Gastrocnemius medialis (tissue), 4 donors: ENCODE measurements at places on chromosomes 4 and X.
A peak's percentile ranks its signal among the peaks of the same experiment; 100 is the strongest.

- peaks cover 54% of the 10 kb centered on the region for H3K4me1 ChIP-seq
- DNase-seq, result no peak
- H3K27me3 ChIP-seq, result no peaks in the 10 kb centered on the region
- no peaks in the 10 kb centered on the region for H3K36me3 ChIP-seq
- peak overlapping the region; percentile 96 for H3K27ac ChIP-seq
These were observed 3.7 kb downstream of the USP38 start for GRCh38 chr4:143188136-143189088.

- DNase-seq, result no peak
- H3K27me3 ChIP-seq, result no peaks in the 10 kb centered on the region
- peak overlapping the region; percentile 99 for H3K27ac ChIP-seq
- peaks cover 23% of the 10 kb centered on the region for H3K36me3 ChIP-seq
- H3K4me1 ChIP-seq, result peaks cover 31% of the 10 kb centered on the region
These were observed 917 bp downstream of the MYL5 start for GRCh38 chr4:675036-675882.

GRCh38 chrX:119759248-119759766, 919 bp downstream of the SOWAHD start:
- peaks cover 15% of the 10 kb centered on the region for H3K27me3 ChIP-seq
- H3K4me1 ChIP-seq, result no peaks in the 10 kb centered on the region
- H3K27ac ChIP-seq, result no peak overlapping the region
- DNase-seq, result no peak

DNA sequence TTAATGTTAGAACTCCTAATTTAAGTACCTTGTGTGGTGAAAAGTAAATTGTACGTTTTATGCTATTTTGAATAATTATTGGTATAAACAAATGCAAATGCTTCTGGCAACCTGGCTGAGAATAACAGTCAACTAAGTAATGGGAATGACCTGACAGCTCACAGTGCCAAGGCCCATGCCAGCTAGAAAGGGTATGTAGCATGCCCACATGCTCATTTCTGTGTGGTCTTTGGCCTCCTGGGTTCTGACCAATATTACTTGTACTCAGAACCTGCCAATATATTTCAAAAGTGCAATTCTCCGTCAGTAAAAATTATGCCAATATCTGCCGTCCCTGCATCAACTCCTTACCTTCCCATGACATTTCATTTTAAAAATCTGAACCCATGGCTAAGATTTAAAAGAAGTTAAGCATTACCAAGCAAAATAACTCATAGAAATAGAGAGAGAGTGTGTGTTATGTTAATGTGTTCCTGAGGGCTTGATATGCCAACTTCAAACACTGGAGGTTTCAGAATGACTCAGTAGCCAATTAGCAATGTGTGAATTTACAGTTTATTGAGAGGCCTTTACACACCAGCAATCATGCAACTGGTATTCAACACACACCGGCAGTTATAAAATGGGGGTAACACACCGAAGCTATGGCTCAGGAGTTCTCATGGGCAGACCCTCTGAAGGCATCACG, 820.8 kb downstream of the FSTL5 start:
- no peaks in the 10 kb centered on the region for H3K36me3 ChIP-seq
- DNase-seq, result no peak
- H3K4me3 ChIP-seq, result no peak overlapping the region
- H3K27me3 ChIP-seq, result no peaks in the 10 kb centered on the region

DNA sequence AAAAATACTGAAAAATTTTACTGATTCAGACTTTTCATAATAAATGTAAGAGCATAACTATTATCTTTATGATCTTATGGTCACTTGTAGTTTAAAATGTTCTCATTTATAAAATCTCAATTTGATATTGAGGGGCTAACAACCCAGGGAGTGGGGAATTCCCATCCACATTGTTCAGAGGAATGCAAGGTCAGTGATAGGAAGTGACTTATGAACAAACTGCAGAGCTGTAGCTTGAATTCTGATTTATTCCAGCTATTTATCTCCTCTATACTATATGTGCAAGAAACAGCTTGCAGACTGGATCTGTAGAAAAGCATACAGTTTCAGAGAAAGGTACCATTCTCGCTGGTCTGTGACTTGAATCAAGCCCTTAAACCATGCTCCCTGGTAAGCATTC, 61.6 kb downstream of the SEC24D start:
- H3K4me1 ChIP-seq, result peaks cover 18% of the 10 kb centered on the region
- H3K27me3 ChIP-seq, result no peaks in the 10 kb centered on the region
- no peak overlapping the region for H3K27ac ChIP-seq
- no peak for DNase-seq
- H3K36me3 ChIP-seq, result no peaks in the 10 kb centered on the region

DNA sequence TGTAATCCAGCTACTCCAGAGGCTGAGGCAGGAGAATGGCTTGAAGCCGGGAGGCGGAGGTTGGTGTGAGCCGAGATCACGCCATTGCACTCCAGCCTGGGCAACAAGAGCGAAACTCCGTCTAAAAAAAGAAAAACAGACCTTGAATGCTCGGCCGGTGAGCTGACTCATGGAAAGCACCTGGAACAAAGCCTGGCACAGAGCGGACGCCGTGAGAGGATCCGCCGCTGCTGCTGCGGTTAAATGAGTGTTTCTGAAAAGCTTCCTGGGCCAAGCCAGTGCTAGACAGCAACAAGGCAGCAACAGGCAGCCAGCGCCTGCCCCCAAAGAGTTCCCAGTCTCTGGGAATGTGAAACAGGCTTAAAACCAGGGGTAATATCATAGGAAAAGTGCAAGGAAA, 186.4 kb downstream of the AFAP1 start:
- H3K36me3 ChIP-seq, result no peaks in the 10 kb centered on the region
- H3K4me3 ChIP-seq, result no peak overlapping the region
- peaks cover 16% of the 10 kb centered on the region for H3K4me1 ChIP-seq
- H3K27ac ChIP-seq, result peak overlapping the region; percentile 41
- peak; percentile 38 for DNase-seq
